HCEC 1CT (cell line): ENCODE measurements at places on chromosomes 6 and 20.

DNA sequence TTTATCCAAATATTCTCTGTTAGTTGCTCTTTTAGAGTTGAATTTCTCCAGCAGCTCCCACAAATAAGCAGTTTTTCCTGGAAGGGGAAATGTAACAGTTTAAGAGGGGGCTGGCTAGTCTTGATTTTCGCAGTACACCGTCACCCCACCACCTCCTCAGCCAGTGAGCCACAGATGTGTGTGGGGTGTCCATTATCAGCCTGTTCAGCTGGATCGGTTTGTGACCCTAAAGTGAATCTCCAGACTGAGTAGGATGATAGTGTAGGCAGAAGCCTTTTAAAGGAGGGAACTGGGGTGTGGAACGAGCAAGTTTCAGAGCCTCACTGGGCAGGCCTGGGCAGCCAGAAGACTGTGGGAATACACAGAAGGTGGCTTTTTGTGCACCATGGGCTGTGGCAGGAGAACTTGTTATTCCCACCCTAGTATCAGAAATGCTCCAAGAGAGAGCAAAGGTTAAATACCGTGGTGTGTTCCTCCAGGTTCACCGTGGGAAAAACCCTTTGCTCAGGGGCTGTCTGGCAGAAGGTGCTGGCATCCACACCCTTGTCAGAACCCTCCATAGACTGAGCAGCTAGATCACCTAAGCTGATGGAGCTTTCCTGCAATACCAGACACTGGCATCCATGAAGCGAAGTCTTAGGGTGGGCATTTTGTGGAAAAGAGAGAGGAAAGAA is 230.9 kb upstream of the MOCS1 start:
- no peak for DNase-seq

- peak; percentile 34 for DNase-seq
These were observed 75.5 kb upstream of the SCP2D1 start for GRCh38 chr20:18738055-18738454.

DNA sequence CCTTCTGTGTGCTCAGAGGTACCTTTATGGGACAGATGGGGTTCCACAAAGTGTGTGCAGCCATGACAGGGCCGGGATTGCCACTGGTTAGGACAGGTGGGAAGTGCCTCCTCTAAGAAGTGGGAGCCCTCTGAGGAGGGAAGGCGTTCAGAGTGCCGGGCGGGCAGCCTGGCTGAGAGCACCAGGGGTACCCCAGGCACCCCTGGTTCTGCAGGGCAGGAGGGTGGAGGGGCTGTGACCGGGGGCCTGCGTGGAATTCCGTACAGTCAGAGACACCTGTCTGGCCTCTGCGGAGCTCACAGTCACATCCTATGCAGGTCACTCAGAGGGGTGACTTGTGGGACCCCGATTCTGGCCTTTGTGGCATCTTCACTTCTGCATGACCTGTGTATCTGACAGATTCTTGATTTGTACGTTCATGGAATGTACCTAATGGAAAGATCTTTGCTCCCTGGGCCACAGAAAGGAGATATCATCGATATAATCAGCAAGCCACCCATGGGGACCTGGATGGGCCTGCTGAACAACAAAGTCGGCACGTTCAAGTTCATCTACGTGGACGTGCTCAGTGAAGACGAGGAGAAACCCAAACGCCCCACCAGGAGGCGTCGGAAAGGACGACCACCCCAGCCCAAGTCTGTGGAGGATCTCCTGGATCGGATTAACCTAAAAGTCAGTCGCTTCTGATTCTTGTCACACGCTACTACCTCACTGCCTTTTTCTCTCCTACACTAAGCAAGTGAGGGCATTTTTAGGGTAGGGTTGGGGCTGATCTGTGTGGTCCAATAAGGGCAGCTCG is 190.9 kb downstream of the SASH1 start:
- no peak for DNase-seq

GRCh38 chr6:166955121-166955864 is 1.1 kb downstream of the RNASET2 start:
- no peak for DNase-seq

GRCh38 chr6:120569714-120570113 is 764.6 kb downstream of the TBC1D32 start:
- no peak for DNase-seq
